Activated CD4-positive, alpha-beta T cell treated with anti-CD3 and anti-CD28 coated beads, Interleukin-2, amount 10 ng/mL, durations not matched to agents 24 days and 14 days (primary cell): ENCODE measurements at places on chromosomes 6 and 20. TPM values are rescaled to one million over a fixed set of nuclear protein-coding genes. Genes with fewer than 3 reads are reported as not detected.

The SPATA2 gene
- 8.8 and 9.9 TPM in 2 replicates for total RNA-seq

The TUBB1 gene
- not detected in 2 replicates for total RNA-seq

DNA sequence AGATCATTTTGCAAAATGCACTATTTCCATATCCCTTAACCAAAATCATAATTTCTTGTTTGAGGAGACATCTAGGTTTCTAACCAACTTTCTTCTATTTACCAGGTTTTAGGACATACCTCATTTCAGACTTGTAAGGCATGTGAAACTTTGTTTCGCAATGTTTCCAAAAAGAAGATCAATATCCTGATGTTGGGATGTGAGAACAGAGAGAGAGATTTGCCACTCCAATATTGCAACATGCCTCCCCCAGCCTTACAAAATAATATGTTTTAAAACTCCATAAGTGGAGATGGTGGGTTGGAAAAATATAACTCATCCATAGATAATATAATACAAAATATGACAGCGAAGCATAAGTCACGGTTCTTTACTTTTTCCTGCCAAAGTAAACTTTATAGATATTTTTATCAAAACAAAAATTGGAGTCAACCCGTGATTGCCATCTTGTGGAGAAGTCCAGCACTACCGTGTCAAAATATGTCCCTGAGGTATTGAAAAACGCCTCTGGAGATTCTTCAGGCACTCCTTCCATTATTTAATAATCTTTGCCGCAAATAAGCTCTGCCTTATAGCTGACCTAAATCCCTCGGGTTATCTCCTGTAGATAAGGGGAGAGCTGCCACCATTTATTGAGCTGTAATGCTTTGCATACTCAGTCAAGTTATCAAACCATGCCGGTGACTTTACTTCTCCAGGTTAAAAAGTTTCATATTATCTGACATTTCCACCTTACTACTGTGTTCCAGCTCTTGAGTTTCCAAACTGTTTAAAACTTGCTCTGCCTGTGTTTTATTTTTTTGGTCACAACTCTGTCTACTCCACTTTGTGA, 534.2 kb downstream of the HACE1 start:
- H3K4me3 ChIP-seq = no peak overlapping the region
- no peak for DNase-seq
- no peaks in the 10 kb centered on the region for H3K4me1 ChIP-seq
- no peaks in the 10 kb centered on the region for H3K27me3 ChIP-seq
- H3K27ac ChIP-seq = no peak overlapping the region

DNA sequence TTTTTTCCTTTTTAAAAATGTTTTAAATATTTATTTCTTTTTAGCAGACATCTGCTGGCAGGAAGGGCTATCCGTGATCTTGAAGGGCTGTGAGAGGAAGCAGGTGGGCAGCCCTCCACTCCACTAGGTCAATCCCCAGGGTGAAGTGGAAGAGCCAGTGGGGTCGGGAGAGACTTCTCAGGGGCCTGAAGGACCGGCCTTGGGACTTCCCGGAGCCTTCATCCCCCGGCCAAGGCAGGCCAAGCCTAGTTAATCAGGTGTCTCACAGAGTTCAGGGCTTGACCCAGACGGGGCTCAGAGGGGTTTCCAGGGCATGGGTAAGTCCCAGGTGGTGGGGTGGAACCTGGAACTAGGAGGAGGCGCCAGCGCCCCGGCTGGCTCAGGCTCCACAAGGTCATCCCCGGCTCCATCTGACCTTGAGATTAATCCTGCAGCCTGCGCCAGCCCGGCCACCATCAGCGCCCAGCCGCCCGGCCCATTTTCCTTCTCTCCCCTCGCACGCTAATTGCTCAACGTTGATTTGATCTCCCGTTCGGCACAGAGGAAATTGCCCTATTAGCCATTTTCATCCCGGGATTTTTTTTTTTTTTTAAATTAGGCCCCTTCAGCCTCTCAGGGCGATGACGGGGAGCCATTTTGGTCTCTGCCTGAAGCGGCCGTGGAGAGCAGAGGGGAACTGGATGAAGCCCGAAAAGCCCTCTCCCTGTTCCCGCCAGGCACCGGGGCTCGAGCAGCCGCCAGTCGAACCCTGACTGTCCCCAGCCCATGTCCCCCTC, 44.4 kb downstream of the MDFI start:
- H3K4me3 ChIP-seq = peak overlapping the region; percentile 83
- peak overlapping the region; percentile 82 for H3K27ac ChIP-seq
- H3K4me1 ChIP-seq = peaks cover 6% of the 10 kb centered on the region
- peak; percentile 61 for DNase-seq
- H3K36me3 ChIP-seq = peaks cover 4% of the 10 kb centered on the region

DNA sequence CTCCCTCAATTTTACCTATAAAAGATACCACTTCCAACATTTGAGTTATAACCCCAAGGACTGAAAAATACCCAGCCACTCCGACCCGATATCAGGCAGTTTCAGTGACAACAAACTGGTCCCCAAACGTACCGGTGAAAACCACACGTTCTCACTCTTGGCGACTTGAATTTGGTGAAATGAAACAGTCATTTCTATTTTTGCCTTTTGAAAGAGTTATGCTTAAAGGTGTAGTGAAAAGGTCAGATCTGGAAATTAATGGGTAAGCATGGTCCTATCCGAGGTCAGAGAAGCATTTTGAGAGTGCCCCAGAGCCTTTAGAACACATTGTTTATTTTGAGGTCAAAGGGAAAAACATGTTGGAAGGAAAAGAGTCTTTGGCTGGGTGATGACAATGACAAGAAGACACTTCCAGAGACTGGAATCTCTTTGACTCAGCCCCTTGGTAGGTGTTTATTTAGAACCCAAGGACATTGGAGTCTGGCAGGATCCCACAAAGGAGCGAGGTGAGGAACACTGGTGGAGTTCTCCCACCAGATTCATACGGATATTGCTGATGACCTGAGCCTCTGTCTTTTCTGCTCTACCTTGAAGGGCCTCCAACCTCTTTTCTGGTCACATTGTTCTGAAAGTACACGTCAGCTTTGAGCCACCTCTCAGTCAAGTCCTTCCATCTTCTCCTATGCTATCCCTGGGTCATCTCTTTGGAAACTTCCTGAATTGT, 235.0 kb downstream of the GMPR start:
- H3K27ac ChIP-seq = peak overlapping the region; percentile 88
- H3K4me1 ChIP-seq = peaks cover 66% of the 10 kb centered on the region
- DNase-seq = peak; percentile 71
- H3K36me3 ChIP-seq = peaks cover 46% of the 10 kb centered on the region
- peak overlapping the region; percentile 64 for H3K4me3 ChIP-seq
- H3K27me3 ChIP-seq = no peaks in the 10 kb centered on the region

DNA sequence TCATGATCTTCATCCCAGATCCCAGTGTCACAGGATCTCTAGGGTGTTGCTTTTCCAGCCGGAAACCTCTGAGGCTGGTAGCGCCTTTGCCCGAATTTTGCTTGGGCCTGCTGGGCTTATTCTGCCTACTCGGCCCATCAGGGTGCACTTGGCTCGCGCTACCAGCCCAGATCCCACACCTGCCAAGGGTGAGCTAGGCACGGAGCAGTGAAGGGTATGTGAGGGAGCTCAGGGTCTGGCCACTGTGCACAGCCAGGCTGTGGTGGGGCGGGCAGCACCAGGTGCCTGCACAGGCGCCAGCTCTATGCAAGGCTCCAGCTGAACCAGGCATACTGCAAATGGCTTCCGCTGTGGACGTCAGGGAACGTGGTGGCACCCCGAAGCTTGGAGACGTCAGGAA, 693.4 kb upstream of the FLRT3 start:
- H3K36me3 ChIP-seq = no peaks in the 10 kb centered on the region
- H3K27me3 ChIP-seq = no peaks in the 10 kb centered on the region
- no peak for DNase-seq
- H3K27ac ChIP-seq = no peak overlapping the region
- H3K4me3 ChIP-seq = no peak overlapping the region

DNA sequence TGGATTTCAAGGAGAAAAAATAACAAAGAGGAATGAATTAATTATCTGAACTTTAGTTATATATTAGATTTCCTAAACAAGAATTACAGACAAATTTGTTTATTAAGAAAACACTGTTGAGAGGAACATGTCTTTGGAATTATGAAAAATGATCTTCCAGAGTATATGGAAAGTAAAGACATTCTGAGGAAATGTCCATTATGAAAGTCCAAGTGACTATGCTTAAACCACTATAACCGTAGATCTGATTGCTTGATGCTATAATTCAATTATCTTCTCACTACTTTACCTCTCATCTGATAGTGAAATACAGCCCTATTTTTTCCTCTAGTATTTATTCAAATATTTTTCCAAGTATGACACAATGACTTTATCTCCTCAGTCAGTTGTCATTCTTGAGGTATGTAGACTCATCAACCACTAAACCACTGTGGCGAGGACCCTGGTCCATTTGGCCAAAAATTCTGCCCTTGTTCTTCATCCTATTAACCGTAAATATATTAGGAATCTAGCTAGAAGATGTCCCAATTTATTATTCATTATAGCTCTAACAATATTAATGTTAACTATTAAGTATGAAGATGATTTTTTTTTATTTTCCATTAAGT, 37.3 kb upstream of the AHI1 start:
- no peak overlapping the region for H3K4me3 ChIP-seq
- peaks cover 6% of the 10 kb centered on the region for H3K36me3 ChIP-seq
- DNase-seq = no peak
- no peaks in the 10 kb centered on the region for H3K27me3 ChIP-seq

DNA sequence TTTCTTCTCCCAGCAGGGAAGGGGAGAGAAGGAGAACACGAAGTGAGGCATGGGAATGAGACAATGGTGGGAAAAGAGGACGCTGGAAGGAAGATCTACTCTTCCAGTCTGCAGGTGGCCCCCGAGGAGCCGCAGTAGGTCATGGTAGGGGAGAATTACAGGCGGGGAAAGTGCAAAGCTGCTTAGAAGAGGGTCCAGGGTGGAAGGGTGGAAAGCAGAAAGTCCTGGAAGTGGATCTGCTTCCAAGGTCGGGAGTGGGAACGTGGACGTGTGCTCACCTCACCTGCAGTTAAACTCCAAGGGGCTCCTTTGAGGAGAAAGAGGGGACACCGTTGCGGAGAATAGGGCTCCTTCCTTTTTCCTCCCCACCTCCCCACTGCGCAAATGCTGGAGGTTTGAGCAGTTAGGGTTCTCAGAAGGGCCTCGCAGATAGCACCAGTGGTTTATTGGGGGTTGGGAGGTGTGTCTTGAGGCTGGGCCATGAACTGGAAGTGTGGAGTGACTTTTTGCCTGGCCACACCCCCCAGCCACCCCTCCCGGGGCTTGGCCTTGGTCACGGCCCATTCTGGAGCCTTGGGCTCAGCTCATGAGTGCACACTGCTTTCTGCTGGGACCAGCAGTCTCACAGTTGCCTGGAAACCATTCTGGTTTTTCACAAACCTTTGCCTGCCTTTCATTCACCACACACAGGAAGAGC, 100.4 kb upstream of the MLN start:
- H3K27me3 ChIP-seq = no peaks in the 10 kb centered on the region
- H3K27ac ChIP-seq = peak overlapping the region; percentile 94
- DNase-seq = peak; percentile 97
- peak overlapping the region; percentile 73 for H3K4me3 ChIP-seq
- no peaks in the 10 kb centered on the region for H3K36me3 ChIP-seq

DNA sequence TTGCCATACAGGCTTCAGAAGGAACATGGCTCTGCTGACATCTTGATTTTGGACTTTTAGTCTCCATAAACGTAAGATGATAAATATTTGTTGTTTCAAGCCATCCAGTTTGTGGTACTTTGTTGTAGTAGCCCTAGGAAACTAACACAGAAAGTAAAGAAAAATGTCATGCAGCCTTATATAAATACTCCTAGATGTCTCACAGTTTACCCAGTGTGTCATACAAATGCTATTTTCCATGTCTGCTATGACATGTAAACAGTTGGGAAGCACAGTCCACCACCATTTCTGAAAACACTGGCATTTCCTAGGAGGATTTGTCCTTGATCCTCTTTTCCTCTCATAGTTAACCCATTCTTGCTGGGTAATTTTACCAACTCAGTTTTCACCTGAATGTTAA, 30.6 kb upstream of the ME1 start:
- H3K4me3 ChIP-seq = no peak overlapping the region
- no peaks in the 10 kb centered on the region for H3K36me3 ChIP-seq
- no peak overlapping the region for H3K27ac ChIP-seq

DNA sequence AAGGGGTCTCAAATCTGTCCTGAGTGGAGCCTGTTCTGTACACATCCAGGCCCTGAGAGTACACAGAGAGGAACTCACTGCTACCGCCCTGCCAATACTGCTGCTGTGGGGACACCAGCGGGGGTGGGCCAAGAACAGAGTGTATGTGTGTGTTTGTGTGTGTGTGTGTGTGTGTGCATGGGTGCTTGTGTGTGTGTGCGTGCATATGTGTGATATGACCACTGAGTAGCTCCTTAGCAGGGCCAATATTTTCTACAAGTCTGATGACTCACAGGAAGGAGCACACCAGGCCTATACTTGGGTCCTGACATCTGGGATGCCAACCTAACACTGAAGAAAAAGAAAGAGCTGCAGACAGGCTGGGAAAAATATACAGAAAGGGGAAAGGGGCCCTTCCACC, 1.4 kb downstream of the RAET1E start:
- H3K36me3 ChIP-seq = no peaks in the 10 kb centered on the region
- H3K27me3 ChIP-seq = peaks cover 16% of the 10 kb centered on the region
- H3K27ac ChIP-seq = no peak overlapping the region
- no peak overlapping the region for H3K4me3 ChIP-seq

DNA sequence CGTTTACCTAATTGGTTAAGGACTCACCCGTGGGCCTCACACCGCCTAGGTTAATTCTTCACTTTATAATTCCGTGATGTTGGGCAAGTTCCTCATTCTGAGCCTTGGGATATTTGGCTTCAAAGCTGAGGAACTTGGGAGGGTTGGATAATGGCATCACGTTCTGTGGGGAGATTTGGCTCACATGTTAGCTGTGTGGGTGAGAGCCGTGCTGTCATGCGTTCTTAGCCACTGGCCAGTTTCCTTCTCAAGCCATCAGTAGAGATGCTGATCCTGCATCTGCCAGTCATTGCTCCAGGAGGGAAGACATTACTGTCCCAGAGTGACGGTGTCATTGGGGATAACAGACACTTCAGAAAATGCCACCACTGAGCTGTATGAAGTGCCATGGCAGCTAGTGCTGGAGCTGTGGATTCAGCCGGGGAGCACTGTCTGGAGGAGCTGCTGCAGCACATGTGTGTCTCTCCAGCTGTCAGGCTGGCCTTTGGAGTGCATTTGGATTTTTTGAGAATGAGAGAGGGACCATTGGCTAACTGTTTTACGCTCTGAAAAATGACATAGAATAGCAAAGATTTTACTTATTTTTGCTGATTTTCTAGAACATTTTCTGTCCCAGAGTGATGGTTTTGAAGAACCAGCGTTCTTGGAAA, 16.5 kb downstream of the IGF2R start:
- H3K4me3 ChIP-seq = no peak overlapping the region
- H3K27me3 ChIP-seq = no peaks in the 10 kb centered on the region
- no peak overlapping the region for H3K27ac ChIP-seq
- peaks cover 8% of the 10 kb centered on the region for H3K36me3 ChIP-seq

DNA sequence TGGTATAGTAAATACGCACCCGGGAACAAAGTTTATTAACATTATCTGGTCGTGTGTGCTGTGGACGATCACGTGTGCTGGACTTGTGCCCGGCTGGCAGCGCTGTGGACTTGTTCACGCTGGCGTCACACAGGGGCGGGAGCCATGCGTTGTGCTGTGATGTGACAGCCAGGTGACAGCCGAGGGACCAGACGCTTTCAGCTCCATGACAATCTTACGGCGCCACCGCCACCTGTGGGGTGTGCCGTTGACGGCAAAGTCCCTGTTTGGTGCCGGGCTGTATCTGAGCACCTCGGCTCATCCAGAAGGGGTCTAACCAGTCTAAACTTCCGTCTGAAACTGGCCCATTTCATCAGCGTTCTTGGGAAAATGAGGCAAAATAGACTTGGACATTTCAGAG, 25.2 kb downstream of the DLL1 start:
- no peak overlapping the region for H3K27ac ChIP-seq
- no peak overlapping the region for H3K4me3 ChIP-seq
- no peak for DNase-seq
- no peaks in the 10 kb centered on the region for H3K4me1 ChIP-seq
- H3K27me3 ChIP-seq = peaks cover 39% of the 10 kb centered on the region
